ENCODE measurements at places on chromosomes 6 and 20.

GRCh38 chr6:117956386-117956785 lies 49.3 kb downstream of the SLC35F1 start:
- DNase-seq: no peak

DNA sequence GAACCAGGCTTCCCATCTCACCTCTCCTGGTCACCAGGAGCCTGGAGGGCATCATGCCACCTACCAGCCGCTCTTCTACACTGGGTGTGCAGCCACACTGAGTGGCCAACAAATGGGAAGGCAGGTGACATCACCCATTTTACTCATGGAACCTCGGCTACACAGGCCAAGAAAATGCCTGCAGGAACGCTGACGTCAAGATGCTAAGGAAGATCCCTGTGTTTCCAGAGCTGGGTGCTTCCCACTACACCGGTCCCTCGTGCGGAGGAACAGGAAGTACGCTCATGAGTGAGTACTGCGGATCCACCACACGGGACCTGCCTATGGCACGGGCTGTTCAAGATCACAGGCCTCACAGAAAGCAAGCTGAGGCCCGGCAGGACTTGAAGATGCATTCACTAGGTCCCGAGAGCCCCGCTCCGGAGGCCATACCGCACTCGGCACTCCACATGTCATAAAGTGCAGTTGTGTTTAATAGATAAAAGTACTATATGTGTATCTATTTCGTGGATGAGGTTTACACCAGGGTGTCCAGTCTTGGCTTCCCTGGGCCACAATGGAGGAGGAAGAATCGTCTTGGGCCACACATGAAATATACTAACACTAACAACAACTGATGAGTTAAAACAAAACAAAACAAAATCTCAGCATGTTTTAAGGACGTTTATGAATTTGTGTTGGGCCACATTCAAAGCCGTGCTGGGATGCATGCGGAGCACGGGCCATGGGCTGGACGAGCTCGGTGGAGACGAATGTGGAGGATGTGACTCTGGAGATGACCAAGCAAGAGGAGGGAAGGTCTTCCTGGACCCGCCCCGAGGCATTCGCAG lies 257.9 kb downstream of the THBS2 start:
- no peak for DNase-seq

GRCh38 chr20:20237093-20237959 lies 130.6 kb upstream of the INSM1 start:
- no peak for DNase-seq

- no peak for DNase-seq
Measured at GRCh38 chr6:41371992-41372831, 36.8 kb downstream of the NCR2 start.

DNA sequence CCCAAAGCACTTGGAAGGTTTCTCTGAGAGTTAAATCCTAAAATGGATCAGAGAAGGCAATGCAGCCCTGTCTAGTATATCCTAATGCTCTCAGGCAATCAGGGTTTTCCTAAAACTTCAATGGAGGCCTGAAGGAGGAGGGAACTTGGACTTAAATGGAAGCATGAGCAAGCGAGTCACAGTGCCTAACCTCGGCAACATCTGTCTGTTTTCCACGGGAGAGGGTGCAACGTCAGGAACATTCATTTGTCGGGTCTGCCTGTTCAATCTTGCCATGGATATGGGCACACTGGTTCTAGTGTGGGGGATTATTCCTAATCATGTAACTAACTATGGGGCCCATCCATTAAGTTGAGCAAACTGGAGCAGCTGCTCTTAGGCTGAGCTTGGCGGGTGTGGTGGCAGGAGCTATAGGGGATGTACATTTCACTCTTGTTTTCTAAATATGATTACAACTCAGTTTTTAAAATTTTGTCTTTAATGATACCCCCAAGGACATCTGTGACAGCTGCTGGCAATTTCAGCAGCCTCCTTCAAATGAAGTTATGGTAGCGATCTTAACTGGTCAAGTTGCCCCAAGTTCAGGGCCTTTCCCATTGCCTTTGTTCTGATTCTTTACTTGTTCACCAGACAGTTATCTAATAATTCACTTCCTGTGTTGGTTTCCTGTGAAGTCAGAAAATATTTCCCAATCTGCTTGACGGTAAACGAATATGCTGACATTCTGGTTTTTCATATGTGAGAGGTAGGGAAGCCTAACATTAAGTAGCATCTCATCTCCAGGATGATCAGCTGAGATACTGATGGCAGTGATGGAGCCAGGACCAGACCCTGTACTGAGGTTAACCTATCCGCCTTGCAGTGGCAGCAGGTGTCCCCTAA lies 21.6 kb downstream of the DSE start:
- no peak for DNase-seq

GRCh38 chr20:58886546-58886945 lies 34.0 kb downstream of the GNAS start:
- no peak for DNase-seq

DNA sequence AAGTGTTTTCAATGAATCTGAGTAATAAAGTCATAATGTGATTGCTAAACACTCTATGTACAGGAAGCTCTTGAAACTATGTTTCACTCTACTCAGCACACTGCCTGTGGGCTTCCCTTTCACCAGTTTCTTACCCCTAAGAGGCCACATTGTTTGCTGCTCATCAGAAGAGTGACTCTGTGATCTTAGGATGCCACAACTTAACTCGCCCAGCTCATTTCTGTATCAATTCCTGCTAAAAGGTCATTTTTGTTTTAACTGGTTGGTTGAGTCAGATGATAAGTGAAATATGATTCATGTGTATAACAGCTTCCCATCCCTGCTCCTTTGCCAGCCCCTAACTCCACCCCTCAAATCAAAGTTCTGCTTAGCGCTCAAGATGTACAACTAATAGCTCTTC lies 9.8 kb upstream of the NDUFAF4 start:
- DNase-seq: no peak

GRCh38 chr6:106974999-106975737 lies 639 bp upstream of the CD24 start:
- no peak for DNase-seq

GRCh38 chr6:43699564-43700186 lies 12.1 kb upstream of the MRPS18A start:
- DNase-seq: no peak

DNA sequence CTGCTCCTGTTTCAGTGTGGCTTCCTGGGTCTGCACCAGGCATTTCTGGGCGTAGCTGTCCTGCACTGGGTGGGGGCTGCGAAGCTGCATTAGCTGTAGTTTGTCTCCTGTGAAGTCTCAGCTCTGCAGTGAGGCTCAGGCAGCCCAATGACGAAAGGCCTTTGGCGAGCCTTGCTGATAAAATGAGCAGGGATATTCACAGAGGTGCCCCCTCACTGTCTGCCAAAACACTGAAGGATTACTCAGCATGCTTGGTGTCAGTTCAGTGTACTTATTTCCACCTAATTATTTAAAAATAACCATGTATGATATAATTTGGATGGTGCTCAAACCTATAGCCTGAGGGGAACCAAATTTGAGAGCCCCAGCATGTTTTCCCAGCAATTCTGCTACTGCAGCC lies 73.5 kb downstream of the ECT2L start:
- DNase-seq: no peak

- no peak for DNase-seq
Measured at GRCh38 chr6:97304701-97305100, 21.7 kb upstream of the MMS22L start.

All from kidney epithelial cell (primary cell).